ENCODE measurements at places on chromosomes 4 and X.
A peak's percentile ranks its signal among the peaks of the same experiment; 100 is the strongest.

GRCh38 chr4:19531906-19532848, 719.5 kb upstream of the SLIT2 start:
- no peak for DNase-seq

- DNase-seq: no peak
Measured at GRCh38 chrX:87878926-87879325, 361.3 kb downstream of the KLHL4 start.

- DNase-seq: peak; percentile 8
Measured at GRCh38 chrX:53481093-53481492, 46.9 kb upstream of the HSD17B10 start.

DNA sequence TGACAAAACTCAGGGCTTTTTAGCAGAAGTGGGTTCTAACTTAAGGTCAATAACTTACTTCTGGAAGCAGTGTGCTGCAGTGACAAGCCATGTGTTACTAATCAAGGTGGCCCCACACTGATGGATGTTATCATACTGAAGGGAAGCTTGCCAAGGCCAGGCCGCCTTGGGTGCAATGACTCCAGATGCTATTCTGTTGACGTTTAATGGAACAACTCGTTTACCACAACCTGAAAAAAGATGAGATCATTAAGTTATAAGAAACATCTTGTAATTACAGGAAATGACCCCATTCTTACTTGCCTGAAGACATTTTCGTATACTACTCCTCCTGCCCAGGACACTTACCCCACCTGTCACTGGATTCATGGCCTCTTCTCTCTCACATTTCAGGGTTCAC, 38.9 kb upstream of the TMPRSS11D start:
- DNase-seq: no peak

DNA sequence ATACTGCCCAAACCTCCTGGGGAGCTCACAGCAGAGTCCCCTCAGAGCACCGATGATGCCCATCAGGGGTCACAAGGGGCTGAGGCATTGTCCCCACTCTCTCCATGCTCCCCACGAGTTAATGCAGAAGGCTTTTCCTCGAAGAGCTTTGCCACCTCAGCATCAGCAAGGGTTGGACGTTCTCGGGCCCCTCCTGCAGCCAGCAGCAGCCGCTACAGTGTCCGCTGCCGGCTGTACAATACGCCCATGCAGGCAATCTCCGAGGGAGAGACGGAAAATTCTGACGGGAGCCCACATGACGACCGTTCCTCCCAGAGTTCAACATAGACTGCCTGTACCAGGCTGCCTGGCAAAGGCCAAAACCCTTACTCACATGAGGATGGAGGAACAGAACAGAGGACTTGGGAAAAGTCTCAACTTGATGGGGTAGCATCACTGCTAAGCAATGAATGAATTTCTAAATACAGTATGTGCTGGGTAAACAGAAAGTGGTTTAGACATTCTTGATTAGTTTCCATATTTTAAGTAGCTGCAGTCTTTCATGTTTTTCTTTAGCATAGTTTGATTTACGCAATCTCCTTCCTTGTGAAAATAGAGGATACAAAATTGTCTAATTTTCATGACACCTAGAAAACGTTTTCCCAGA, 5.0 kb upstream of the SCML1 start:
- no peak for DNase-seq
